ENCODE measurements at places on chromosomes 4 and X.

DNA sequence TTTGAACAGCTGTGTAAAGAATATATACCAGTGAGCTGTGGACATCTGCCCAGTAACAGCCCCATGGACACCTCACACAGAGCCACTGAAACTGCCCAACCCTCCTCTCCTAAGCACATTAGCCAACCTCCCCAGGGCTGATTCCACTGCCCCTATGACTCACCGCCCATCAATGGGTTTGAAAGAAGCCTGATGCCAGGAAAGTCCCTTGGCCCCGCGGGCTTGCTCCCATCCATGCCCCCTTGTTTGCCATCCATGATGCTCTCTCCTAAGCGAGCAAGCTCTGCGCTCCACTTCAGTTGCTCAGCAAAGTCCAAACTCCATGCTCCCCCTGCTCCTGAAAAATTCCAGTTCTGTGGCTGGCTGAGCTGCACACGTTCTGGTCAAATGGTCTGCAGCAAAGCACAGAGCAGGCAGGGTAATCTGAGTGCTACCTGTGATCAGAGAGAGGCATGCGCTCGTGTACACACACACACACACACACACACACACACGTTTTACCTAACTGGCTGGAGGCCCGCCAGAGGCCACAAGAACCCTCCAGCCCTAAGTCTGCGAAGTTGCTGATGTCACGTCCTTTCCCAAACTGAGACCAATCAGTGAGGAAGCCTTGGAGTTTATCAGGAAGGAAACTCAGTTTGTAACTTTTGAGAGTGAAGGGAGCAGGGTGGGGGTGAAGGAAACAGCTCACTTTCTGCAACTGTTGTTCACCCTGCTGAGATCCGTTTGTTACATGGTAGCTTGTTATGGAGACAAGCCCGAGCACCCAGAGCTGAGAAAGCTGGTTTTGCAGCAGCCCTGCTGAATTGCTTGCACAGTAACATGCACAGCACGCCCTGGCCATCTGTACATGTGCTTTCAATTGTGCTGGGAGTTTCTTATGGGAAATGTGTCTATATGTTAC, at the start of gene ASB9:
ASB9 (minus strand) TSS at position 466 of the 904 bp plus-strand sequence; CDS start at position 257, 209 bp downstream.
- peak; percentile 28 for DNase-seq

- DNase-seq: no peak
Measured at GRCh38 chrX:22339459-22339858, 66.7 kb downstream of the CBLL2 start.

- no peak for DNase-seq
Measured at GRCh38 chrX:19539665-19540064, 24.4 kb upstream of the MAP3K15 start.

- no peak for DNase-seq
Measured at GRCh38 chr4:159547645-159548308, 444.9 kb downstream of the RAPGEF2 start.

DNA sequence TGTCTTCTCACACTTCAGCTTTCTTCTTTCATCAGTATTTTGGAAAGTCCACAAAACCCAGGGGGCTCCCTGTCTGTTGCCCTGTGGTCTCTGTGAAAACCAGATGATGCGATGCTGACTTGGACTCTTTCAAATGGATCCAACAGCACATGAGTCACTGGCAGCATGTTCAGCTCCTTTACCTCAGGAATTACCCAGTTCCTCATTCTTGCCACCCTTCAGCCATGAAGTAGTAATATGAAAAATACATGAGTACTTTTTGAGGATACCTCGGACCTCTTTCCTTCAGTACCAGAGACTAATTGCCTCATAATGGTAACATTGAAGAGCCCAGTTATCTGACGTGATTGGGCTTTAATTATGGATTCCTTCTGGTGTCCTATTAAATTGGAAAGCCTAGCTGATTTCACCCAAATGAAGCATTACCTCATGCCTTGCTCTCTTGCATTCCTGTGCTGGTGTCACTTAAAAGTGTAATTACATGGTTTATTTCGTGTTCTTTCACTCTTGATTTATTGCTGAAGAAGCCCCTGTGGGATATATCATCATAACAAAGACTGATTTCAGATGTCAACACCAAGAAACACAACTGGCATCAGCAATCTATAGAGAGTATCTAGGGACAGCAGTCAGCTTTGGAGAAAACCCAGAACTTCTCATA, 63.4 kb downstream of the NFKB1 start:
- no peak for DNase-seq

- DNase-seq: no peak
Measured at GRCh38 chrX:3094261-3094660, 53.0 kb downstream of the ARSF start.

DNA sequence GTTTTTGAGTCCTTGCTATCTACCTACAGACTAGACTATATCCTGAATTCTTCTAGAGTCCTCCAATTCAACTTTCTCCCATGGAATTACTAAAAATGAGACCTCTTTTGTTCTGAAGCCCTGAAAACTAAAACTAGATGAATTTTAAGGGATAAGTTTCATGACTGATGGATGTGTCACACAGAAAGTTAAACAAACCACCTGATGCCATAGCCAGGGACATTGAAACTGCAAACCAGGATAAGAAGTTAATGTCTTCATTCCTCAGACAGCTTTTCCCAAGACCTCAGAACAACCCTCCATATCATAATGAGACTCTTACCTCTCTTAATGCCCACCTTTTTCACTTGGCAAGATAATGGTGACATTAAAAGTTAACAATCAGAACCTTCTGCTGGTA, 81.5 kb upstream of the PTPN13 start:
- DNase-seq: no peak

DNA sequence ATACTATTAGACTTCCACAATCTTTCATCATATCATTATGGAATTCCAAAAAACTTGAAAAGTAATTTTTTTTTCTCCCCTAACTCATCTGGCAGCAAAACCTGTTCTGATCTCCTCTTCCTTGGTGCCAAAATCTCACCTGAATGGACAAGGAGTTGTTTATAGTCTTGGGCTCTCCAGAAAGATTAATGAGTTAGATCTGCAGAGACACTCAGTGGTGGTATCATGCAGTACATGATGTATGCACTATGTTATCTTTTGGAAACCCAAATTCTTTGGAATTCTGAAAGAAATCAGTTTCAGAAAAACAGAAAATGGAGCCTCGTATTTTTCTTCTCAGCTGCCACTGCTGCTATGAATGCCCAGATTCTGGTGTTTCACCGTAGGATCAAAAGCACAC, 11.7 kb downstream of the GPM6B start:
- no peak for DNase-seq

GRCh38 chr4:88320780-88321373, 36.5 kb upstream of the PPM1K start:
- DNase-seq: no peak

- no peak for DNase-seq
Measured at GRCh38 chr4:51995647-51996220, 24.4 kb downstream of the LRRC66 start.

DNA sequence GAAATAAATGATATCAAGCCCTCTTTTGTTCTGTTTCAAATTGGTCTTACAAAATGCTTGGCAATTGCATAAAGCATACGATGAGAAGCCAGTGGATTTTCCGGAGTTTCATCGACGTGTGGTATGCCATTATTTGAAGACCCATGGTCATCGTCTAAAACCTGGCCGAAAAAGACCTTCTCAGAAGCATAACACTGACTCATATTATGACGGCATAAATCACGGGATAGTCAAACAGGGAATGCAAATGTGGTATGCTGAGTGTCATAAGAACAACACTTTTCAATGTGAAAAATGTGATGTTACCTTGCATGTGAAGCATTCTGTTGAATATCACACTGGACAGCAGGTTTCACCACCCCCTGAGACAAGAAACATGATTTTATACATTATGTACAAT, 695.2 kb downstream of the GRXCR1 start:
- DNase-seq: no peak

DNA sequence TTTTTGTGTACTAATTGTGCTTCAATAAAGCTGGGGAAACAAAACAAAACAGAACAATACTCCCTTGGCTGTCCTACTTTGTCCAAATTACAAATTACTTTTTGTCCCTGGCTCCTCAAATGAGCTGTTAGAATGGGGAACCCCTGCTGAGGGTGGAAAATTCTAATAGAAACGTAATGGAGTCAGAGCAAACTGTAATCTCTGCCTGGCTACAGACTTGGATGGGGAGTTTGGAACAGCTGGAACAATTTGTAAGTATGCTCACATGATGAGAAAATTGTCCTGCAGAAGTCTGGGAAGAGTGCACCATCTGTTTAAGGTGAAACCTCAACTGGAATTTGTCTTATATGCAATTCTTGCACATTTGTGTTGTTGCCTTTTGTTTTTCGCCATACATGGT, 364.4 kb upstream of the CLNK start:
- no peak for DNase-seq

DNA sequence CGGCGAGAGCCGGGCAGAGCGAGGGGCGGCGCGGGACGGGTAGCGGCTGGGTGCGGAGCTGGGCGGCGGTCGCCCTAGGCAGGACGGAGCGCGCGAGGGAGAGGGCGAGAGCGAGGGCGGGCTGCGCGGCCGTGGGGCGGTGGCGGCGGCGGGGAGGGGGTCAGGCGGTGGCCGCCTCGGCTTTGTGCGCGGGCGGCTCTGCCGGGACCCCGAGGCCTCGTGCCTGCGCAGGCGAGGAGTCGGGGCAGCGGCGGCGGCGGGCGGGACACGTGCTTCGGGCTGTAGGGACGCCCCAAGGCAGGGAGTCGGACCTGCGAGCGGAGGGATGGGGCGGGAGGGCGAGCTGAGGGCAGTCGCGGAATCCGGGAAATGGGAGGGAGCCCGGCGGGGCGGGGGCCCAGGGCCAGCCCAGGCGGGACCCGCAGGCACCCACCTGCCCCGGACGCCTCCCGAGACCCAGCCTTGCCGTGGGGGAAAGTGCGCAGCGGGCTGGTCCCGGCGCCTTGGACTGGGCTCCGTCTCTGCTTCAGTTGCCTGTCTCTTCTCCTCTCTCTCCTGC, 465 bp downstream of the BMPR1B start:
- no peak for DNase-seq

GRCh38 chrX:139692506-139692849, 15.5 kb downstream of the MCF2 start:
- peak; percentile 20 for DNase-seq

DNA sequence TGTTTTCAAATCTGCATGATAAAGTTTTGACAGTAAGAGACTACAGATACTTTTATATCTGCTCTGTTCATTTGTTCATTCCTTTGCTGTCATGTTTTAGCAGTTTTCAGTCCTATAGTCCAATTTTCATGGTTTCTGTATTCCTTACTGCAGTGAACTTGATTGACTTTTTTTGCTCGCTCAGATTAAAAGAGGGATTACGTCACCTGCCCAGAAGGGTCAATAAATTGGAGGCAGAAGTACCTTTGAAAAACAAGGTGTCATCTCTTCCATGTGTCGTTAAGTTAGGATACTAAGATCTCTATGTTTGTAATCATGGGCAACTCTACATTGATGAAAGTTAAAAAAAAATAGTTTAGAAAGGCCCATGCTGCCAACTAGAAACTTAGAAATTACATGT, 250.1 kb upstream of the SMIM31 start:
- DNase-seq: no peak

DNA sequence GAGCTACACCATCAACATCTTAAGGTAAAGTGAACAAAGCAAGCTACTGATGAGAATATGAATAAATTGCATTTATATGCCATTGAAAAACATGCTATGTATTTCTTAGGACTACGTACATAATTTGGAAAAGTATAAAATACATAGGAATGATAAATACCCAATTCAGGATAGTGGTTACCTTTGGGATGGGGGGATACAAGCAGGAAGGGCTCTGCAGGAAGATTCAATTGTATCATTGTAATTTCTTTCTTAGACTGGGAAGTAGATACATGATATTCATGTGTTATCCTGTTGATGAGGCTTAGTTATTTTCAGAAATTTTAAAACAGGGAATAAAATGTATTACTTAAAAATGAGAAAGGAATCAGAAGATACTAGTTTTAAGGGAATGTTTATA, 43.4 kb downstream of the TRAPPC11 start:
- DNase-seq: no peak

GRCh38 chr4:147691820-147692219, 7.9 kb upstream of the PRMT9 start:
- DNase-seq: no peak

- DNase-seq: peak; percentile 28
Measured at GRCh38 chr4:81844717-81845116, 373.0 kb upstream of the RASGEF1B start.

- DNase-seq: no peak
Measured at GRCh38 chrX:39542316-39542715, 555.4 kb downstream of the BCOR start.

DNA sequence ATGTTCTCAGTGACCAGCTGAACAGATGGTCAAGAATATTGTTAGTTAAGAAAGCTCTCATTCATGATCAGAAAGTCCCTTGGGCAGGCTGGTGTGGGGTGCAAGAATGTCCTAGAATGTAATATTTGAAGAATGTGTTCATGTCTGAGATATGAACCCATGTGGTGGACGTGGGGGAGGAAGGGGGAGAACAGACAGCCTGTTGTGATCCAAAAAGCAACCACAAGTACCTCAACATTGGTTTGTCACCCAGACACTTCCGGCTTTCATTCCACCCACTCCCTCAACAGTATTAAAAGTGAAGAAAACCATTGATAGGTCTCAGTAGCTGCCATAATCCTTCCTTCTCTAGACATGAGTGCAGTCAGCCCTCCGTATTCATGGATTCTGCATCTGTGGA, 82.2 kb downstream of the MAML3 start:
- no peak for DNase-seq

GRCh38 chrX:124764354-124764753, 418.0 kb downstream of the SH2D1A start:
- DNase-seq: no peak

- DNase-seq: no peak
Measured at GRCh38 chr4:123477711-123478209, 81.2 kb downstream of the SPRY1 start.

GRCh38 chr4:102477657-102478056, 23.5 kb upstream of the NFKB1 start:
- no peak for DNase-seq

DNA sequence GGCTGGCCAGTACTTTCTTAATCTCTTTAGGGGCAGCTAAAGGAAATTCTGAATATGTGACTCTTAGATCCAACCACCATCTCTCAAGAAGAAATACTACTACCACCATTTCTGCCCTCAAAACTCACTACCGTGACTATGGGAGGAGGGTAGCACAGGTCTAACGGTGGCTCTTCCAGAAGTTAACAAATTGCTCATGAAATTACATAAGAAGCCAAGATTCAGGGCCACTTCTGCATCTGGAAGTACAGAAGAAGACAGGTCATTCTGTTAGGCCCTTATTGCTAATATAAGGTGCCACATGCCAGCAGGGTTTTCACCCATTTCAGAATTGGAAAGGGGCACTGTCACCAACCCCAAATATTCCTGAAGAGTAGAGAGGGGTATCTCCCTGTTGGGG, 19.6 kb upstream of the NKRF start:
- no peak for DNase-seq

DNA sequence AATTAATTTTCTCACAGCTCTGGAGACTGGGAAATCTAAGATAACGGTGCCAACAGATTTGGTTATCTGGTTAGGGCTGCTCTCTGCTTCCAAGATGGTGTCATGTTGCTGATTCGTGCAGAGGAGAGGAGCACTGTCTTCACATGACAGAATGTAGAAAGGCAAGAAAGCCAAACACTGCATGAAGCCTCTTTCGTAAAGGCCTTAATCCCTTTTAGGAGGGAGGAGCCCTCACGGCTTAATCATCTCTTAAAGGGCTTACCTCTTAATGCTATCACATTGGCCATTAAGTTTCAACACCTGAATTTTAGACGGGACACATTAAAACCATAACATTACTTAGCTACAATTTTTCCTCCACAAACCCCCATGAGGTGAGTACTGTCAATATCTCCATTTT, 174.1 kb downstream of the COX18 start:
- no peak for DNase-seq

All from DMS79 treated with DMSO at 0.1 percent for 48 hours (cell line).